ENCODE measurements at places on chromosomes 5 and 9. TPM values are rescaled to one million over a fixed set of nuclear protein-coding genes. Genes with fewer than 3 reads are reported as not detected.

DMRT3 gene
- not detected for total RNA-seq

JAK2 gene
- 6.3 TPM for total RNA-seq

TXNDC8 gene
- not detected for total RNA-seq

TNC gene
- 1.0 TPM for total RNA-seq

ARL10 gene
- 3.8 TPM for total RNA-seq

TAF11L2 gene
- not detected for total RNA-seq

GRCh38 chr5:133878236-133878555 is 90.2 kb downstream of the C5orf15 start:
- DNase-seq, result no peak

- DNase-seq, result no peak
Observed at GRCh38 chr5:87729781-87730180, 317.1 kb upstream of the CCNH start.

ADRB2 gene
- total RNA-seq, result 16.6 TPM

DNA sequence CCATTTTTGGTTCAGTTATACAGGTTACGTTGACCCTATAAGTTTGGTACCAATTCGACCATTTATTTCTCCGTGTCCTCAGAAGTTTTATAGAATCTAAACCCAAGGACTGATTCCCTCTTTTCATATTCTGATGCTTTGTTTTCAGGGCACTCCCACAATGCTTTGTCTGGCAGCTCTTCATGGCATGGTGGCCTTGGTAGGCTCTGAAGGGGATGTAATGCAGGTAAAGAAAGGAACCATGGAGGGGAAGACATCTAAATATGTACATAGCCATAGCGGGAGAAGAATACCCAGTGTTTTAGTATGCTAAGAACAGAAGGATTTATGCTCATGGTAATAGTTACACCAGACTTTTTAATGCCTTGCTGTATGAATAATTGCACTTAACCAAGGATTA is 82.7 kb downstream of the HACD4 start:
- DNase-seq, result no peak

MFAP3 gene
- total RNA-seq, result 39.3 TPM

ADGRD2 gene
- total RNA-seq, result not detected

TMEM174 gene
- total RNA-seq, result not detected

Measured in Calu3 (cell line).